ENCODE measurements at places on chromosomes 6 and 20.

DNA sequence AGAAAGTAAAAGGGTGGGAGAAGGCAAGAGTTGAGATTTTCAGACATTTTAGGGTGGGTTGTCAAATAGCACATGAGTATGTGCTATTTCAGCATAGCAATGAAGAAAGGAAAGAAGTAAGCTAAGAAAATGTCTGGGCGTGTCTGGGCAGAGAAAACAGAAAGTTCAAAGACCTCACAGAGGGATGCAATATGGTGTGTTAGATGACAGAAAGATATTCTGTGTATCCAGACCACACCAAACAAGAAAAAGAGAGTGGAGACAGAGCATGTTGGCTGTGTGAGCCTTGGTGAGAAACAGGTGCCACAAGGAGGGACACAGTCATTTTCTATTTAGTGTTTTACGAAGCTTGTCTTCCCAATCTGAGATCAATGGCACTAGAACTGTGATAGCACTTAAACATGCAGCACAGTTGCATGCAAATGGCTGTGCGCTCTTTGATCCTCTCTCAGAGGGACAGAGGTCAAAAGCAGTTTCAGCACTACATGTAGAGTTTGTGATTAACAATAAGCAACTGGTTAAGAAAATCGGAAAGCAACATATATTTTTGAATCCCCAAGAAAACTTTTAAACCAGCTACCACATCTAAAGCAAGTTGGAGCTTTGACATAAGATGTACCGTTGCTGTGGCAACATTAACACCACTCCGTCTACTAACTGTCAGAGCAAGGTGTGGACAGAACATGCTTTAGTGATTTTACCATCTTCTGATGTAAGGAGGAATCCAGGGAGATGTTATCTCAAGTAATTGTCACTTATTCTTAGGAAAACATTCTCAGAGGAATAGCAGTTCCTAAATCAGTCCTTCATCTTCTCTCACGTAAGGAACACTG, 515.5 kb upstream of the NOX3 start:
- H3K4me3 ChIP-seq: no peak overlapping the region
- no peak for DNase-seq
- H3K27ac ChIP-seq: no peak overlapping the region
- H3K27me3 ChIP-seq: no peaks in the 10 kb centered on the region
- no peaks in the 10 kb centered on the region for H3K36me3 ChIP-seq

GRCh38 chr6:112241820-112242429, 12.4 kb downstream of the LAMA4 start:
- DNase-seq: no peak
- H3K27me3 ChIP-seq: peaks cover 3% of the 10 kb centered on the region

DNA sequence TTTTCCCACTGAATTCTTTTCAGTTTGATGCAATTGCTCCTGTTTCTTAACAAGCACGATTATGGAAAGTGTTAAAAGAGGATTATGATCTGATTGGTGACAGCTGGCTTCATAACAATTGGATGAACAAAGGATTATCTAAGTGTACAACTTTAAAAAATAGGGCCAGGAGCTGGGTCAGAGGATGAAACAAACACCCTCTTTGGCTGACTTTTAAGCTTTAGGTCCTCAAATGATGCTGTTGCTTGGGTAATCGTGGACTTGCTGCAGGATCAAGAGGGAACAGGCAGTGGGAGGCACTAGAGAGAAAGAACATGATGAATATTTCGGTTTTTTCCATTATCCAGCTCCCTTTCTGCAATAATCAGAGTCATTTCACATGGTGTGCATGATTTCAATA, 35.5 kb upstream of the TMX4 start:
- no peaks in the 10 kb centered on the region for H3K36me3 ChIP-seq
- no peak overlapping the region for H3K4me3 ChIP-seq
- H3K4me1 ChIP-seq: no peaks in the 10 kb centered on the region
- DNase-seq: no peak
- peaks cover 4% of the 10 kb centered on the region for H3K27me3 ChIP-seq

- peaks cover 23% of the 10 kb centered on the region for H3K36me3 ChIP-seq
- peak overlapping the region; percentile 76 for H3K27ac ChIP-seq
Observed at GRCh38 chr20:38806855-38807655, 1.6 kb downstream of the PPP1R16B start.

DNA sequence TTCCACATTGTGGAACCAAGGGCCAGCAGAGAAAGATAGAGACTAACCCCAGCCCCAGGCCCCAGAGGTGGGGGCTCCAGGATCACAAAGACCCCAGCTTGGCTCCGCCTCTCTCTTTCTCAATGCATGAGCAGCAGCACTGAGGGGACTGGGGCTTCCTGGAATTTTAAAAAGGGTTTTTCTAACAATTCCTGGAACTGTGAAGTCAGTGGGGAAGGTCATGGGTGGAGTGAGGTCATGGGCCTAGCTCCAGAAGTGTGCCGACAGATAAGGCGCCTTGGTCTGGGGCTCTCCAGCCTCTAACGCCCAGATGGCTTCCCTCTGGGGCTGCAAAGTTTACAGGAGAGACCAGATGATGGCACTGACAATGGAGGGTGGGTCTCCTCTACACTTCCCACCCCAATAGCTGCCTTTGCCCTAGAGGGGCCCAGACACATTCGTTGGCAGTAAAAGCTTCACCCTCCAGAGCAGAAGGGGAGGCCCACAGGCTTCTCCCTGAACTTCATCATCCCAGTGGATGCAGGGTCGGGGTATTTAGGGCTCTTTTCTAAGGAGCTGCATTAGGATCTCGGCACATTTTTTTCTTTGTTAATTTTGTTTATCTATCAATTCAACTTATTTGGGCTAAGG, 46.9 kb upstream of the CD93 start:
- DNase-seq: no peak
- no peak overlapping the region for H3K27ac ChIP-seq
- H3K27me3 ChIP-seq: no peaks in the 10 kb centered on the region
- no peak overlapping the region for H3K4me3 ChIP-seq

GRCh38 chr6:82178077-82178758, 69.3 kb downstream of the IBTK start:
- H3K27me3 ChIP-seq: no peaks in the 10 kb centered on the region
- H3K27ac ChIP-seq: no peak overlapping the region
- H3K36me3 ChIP-seq: peaks cover 8% of the 10 kb centered on the region
- DNase-seq: no peak

- no peak for DNase-seq
- no peaks in the 10 kb centered on the region for H3K4me1 ChIP-seq
- H3K27me3 ChIP-seq: peaks cover 2% of the 10 kb centered on the region
- no peak overlapping the region for H3K4me3 ChIP-seq
Observed at GRCh38 chr6:136012198-136012887, 160.8 kb downstream of the PDE7B start.

- no peak overlapping the region for H3K27ac ChIP-seq
- no peak for DNase-seq
- no peaks in the 10 kb centered on the region for H3K36me3 ChIP-seq
- H3K4me3 ChIP-seq: peak overlapping the region; percentile 23
Observed at GRCh38 chr20:57633945-57634491, 13.8 kb upstream of the ZBP1 start.

- no peak for DNase-seq
- H3K4me1 ChIP-seq: no peaks in the 10 kb centered on the region
- H3K27ac ChIP-seq: no peak overlapping the region
Observed at GRCh38 chr6:70072540-70073179, 206.3 kb downstream of the COL19A1 start.

GRCh38 chr6:21668795-21669194, 75.2 kb downstream of the SOX4 start:
- no peak overlapping the region for H3K27ac ChIP-seq
- no peak overlapping the region for H3K4me3 ChIP-seq
- DNase-seq: no peak
- no peaks in the 10 kb centered on the region for H3K36me3 ChIP-seq
- H3K27me3 ChIP-seq: no peaks in the 10 kb centered on the region
- H3K4me1 ChIP-seq: peaks cover 29% of the 10 kb centered on the region

Measured in T-cell (primary cell).